ENCODE measurements at places on chromosomes 2 and 18. TPM values are rescaled to one million over a fixed set of nuclear protein-coding genes. Genes with fewer than 3 reads are reported as not detected.

Gene NOL4
- 0.61 TPM for total RNA-seq

Gene SCRN3
- 18.8 TPM for total RNA-seq

DNA sequence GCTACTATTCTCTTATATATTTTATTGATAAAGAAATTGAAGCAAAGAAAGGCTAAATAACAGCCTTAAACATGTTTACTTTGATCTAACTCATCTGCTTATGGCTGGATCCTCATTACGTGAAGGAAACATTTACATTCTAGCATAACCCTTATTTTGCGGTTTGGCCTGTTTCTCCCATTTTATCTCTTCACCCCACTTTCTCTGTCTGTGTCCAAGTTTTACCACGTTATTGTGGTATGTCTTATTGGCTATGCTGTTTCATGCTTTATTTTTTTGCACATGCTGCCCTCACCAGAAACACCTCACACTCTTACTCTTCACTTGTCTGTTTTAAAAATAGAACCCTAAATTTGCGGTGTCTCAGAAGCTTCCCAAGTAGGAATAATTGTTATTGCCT, 78.5 kb downstream of the RPIA start:
- no peaks in the 10 kb centered on the region for H3K27me3 ChIP-seq
- no peak overlapping the region for H3K27ac ChIP-seq
- H3K36me3 ChIP-seq: no peaks in the 10 kb centered on the region
- peaks cover 5% of the 10 kb centered on the region for H3K4me1 ChIP-seq
- no peak for DNase-seq
- no peak overlapping the region for H3K4me3 ChIP-seq

- H3K27me3 ChIP-seq: no peaks in the 10 kb centered on the region
- H3K4me1 ChIP-seq: peaks cover 3% of the 10 kb centered on the region
- peaks cover 21% of the 10 kb centered on the region for H3K36me3 ChIP-seq
- no peak overlapping the region for H3K27ac ChIP-seq
- no peak for DNase-seq
Observed at GRCh38 chr2:236582968-236583367, 13.3 kb downstream of the ACKR3 start.

DNA sequence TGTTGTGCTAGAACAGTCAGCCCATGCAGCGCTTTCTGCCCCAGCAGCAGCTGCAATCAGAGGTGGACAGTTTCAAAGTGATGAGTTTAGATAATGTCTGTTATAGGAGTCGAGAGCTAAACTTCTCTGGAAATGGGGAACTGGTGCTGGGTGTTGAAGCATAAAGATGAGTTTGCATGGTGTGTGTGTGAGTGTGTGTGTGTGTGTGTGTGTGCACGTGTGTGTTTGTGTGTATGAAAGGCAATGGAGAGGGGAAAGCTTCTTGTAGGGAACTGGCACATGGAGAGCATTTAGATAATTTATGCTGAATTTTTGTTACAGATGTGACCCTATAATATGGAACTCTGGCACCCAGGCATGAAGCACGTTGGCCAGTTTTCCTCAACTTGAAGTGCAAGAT, 22.7 kb downstream of the ICOS start:
- H3K4me1 ChIP-seq: no peaks in the 10 kb centered on the region
- peaks cover 45% of the 10 kb centered on the region for H3K36me3 ChIP-seq
- H3K4me3 ChIP-seq: no peak overlapping the region

- no peaks in the 10 kb centered on the region for H3K36me3 ChIP-seq
- H3K27ac ChIP-seq: no peak overlapping the region
- H3K4me3 ChIP-seq: no peak overlapping the region
Observed at GRCh38 chr2:241767464-241768250, 9.0 kb upstream of the GAL3ST2 start.
